ENCODE measurements at places on chromosomes 7 and 10. TPM values are rescaled to one million over a fixed set of nuclear protein-coding genes. Genes with fewer than 3 reads are reported as not detected.

Gene KCND2
- total RNA-seq, result not detected

Gene UPK3B
- total RNA-seq, result 3.0 TPM

Gene KLF14
- not detected for total RNA-seq

Gene SPOCK2
- total RNA-seq, result not detected

Gene CDK13
- total RNA-seq, result 34.1 TPM

Gene MMP21
- total RNA-seq, result not detected

Gene FBXO24
- total RNA-seq, result 0.21 TPM

Gene NPSR1
- not detected for total RNA-seq

Measured in airway epithelial cell (primary cell).